ENCODE measurements at places on chromosomes 3 and 15.

DNA sequence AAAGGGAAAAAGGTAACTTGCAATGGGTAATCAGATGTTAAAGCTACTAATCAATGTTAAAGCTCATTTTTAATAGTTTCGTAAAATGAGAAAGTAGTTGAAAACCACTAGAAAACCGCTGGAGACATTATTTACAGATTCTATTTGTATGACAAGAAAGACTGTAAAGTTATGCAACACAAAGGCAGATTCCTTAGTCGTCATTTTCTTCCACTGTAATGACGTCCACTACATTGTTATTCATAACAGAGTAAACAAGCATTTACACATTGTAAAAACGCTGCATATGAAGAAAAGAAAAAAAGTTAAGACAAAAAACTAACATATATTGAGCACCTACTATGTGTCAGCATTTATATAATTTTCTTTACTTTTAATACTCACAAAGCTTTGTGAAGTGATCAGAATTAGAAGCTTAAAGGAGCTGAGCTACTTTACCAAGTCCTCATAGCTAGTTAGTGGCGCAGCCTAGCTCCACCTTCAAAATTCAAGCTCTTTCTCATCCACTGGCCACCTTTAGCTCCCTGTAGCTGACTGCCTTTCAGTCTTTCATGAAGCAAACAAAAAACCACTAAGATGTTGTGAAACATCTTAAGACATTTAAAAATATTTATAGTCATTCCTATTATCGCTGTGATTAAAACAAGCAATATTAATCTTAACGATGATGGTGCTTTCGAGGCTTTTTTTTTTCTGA, 100.1 kb upstream of the CDIN1 start:
- DNase-seq, result no peak

DNA sequence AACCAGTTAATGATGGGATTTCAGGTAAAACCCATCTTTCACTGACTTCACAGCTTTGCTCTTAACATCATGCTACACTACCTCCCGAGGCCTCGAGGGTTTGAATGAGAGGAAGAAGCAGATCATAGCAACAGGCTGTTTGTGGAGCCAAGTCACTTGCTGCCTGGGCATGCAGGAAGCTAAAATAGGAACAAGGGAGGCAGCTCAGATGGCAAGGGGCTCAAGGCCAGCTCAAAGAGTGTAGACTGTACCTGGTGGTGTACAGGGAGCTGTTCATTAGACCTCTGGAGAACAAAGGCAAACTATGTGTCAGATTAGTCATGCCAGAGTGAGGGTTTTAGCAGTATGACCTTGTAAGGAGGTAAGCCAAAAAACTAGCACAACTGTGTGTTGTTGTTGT, 28.8 kb downstream of the ARRDC4 start:
- DNase-seq, result no peak

DNA sequence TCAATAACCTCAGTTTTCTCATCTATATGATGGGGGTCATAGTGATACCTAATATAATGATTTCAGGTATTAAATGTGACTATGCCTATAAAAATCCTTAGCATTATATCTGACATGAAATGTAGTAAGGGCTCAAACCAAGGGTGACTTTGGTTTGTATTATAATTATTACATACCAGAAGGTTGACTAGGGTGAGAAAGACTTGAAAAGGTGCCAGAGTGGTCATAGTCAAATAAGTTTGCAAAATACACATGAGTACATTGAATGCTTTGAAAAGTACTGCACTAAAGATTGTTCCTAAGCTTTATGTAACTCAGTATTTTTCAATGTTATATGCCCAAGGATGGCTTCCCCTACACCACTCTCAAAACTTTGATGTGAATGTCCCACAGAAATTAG, 297.2 kb downstream of the ARPP21 start:
- no peak for DNase-seq

DNA sequence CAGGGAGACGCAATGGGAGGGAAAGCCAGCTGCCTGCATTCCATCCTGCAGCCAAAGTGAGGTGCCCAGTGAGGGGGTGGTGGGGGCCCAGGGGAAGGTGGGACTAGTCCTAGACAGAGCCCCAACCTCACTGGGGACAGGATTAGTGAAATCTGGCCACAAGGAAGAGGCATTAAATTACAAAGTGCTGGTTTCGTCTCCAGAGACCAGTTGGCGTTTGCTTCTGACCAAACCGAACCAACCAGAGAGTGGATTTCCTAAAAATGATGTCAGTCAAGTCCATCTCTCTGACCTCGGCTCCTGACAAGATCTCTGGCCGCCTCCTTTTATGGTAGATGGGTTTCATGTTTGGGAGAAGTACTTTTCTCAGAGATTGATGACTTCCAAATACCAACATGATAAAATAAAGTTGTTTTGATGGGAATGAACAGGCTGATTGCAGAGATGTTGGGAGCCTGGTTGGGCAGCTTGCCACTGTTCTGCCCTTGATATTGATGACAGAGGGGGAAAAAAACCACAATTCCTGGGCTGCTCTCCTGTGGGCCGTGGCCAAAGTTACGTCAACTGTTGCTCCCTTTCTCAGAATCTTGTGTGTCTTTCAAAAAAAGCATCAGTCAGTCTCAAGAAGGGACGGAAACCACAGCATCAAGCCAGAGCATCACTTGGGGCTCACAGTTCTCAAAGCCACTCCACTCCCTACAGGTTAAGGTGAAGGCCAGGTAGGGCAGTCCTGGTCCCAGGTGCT, 24.6 kb downstream of the ITGA11 start:
- no peak for DNase-seq

DNA sequence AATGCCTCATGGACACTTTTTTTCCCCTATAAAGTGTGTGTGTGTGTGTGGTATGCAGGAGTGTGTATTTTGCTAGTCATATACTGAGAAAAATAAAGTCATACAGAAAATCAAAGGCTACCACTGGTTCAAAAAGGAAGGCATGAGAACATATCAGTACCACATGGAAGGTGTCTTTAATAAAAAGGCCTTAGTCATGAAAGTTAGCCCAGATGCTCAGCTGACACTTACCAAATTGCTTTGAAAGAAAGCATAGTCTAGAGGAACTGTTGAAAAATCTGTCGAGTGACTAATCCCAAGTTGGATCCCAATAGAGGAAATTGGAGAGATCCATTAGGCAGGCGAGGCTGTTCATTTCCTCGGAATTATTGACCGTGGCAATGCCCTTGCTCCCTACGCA, 432.9 kb upstream of the CFAP20DC start:
- DNase-seq, result no peak

DNA sequence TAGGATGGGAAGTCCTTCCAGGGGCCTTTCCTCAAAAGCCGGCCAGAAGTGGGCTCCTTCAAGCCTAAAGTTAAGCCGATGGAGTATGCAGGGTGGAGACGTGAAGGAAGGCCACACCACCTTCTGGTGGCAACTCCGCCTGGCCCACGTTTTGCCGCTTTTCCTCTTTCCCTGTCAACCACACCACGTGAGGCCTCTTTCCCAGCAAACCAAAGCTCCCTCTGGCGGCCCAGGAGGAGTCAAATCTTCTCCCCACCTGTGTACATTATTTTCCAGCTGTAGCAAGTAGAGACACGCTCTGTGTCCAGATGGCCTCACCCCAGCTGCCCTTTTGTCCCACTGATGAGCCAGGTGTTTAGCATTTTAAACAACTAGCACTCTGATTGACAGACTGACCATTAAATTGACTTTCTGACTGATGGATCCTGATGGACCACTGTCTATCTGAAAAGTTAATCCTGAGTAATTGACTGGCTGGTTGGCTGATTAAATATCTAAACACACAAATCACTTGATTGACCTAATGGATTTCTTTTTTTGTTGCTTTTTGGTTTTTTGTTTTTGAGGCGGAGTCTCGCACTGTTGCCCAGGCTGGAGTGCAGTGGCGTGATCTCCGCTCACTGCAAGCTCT, 59.6 kb upstream of the ZBTB38 start:
- peak; percentile 65 for DNase-seq

DNA sequence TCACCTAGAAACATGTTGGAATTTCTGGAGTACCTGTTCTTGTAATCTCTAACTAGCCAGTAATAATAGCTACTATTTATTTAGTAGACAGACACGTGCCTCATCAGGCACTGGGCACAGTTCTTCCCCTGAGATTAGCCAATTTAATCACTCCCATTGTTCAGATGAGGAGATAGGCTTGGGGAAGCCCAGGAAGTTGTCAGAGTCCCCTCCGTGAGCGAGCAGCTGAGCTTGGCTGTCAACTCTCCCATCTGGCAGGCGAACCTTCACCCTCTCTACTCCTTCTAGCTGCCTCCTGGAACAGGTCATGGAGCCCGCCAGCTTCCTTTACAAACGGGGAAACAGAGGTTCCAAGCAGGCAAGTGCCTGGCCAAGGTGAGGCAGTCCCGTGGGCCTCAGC, 31.1 kb upstream of the FGD5 start:
- no peak for DNase-seq

GRCh38 chr3:185815391-185816282, 9.2 kb downstream of the IGF2BP2 start:
- DNase-seq, result no peak

DNA sequence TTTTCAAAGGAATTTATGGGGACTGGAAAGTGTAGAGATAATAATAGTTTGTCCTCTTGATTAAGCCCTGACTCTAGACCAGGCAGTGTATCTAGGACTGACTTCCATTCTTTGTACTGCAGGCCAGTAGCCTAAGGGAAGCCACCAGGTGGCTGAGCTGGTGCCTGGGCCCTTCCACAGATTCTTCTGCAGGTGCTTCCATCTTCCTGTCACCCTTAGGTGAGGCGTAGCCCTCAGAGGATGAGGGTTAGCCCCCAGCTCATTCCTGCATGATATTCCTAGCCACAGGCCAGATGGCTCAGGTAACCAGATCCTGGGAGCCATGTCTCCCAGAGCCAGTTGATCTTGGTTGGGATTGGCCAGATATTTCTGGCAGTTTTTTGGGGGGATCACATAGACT, 169.0 kb upstream of the IL12A start:
- DNase-seq, result no peak

DNA sequence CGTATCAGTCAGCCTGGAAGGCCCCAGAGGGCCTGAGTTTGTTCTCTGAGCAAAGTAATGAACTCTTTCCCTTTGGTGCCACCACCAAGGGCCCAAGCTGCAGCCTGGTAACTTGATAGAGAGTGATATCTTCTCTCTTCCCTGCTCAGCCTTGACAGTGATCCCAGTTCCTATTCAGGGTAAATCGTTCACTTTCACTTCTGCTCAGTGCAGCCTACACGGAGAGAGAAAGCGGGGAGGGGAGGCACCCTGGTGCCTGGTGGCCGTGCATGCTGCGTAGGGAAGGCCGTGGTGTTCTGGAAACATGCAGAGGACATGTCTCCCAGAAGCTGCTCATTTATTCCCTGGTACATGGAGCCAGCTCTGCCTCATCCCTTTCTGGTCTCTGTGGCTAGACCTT, 54.9 kb downstream of the KIF9 start:
- DNase-seq, result no peak

GRCh38 chr3:12226031-12226430, 62.8 kb upstream of the PPARG start:
- no peak for DNase-seq

- no peak for DNase-seq
Measured at GRCh38 chr3:179603321-179603720, 1.1 kb downstream of the MRPL47 start.

GRCh38 chr3:179174316-179174715, 26.2 kb downstream of the PIK3CA start:
- DNase-seq, result no peak

GRCh38 chr15:64739577-64740143, 35.7 kb downstream of the RBPMS2 start:
- DNase-seq, result peak; percentile 52

- DNase-seq, result no peak
Measured at GRCh38 chr3:52218454-52218853, 7.0 kb downstream of the TLR9 start.

- no peak for DNase-seq
Measured at GRCh38 chr3:158084651-158085050, 21.6 kb downstream of the SHOX2 start.

DNA sequence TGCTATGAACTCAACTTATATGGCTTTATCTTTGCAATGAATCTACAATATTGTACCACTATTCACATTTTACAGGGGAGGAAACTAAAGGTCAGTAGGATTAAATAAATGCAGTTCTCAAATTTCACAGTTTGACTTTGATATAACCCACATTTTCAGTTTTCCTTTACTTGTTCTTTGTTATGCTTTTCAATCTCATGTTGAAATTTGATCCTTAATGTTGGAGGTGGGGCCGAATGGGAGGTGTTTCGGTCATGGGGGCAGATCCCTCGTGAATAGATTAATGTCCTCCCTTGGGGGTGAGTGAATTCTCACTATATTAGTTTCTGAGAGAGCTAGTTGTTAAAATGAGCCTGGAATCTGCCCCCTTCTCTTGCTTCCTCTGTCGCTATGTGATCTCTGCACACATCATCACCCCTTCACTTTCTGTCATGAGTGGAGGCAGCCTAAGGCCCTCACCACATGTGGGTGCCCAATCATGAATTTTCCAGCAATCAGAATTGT, 44.7 kb downstream of the CD200 start:
- peak; percentile 52 for DNase-seq

- DNase-seq, result no peak
Measured at GRCh38 chr15:84764989-84765388, 16.6 kb downstream of the ZNF592 start.

DNA sequence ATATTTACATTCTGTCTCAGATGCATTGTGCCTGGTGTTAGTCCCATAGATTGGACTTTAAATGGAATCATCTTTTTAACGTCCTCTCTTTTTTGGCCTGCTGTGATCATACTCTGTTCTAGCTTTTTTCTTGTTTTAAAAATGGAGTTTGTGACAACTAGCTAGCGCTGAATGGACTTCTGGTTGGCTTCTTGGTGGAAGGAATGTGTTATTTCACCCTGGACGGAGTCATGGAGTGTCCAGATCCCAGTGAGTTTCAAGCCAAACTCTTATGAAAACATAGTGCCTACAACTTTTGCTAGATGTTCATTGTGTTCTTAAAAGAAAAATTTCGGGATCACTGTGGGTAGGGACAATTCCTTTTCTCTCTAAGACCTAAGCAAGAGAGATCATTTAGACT, 192.6 kb downstream of the TCF12 start:
- no peak for DNase-seq

GRCh38 chr3:102258666-102259227, 176.1 kb upstream of the ZPLD1 start:
- no peak for DNase-seq

DNA sequence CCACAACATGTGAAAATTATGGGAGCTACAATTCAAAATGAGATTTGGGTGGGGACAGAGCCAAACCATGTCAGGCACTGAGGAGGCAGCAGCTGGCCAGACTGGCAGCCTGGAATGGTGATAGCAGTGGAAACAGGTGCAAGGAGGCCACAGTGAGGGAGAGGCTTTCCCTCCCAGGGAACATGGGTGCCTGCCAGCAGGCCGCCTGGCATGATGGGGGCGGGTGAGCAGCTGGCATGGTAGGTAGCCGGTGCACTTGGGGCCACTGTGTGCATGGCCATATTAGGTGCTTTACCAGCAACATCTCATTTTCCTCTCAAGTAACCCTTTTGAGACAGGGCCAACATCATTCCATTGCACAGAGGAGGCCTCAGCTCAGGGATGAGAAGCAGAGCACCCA, 18.3 kb upstream of the MRPS22 start:
- DNase-seq, result no peak

GRCh38 chr15:82532991-82533481, 7.2 kb downstream of the RPS17 start:
- no peak for DNase-seq

- DNase-seq, result no peak
Measured at GRCh38 chr3:16529264-16529663, 15.8 kb upstream of the RFTN1 start.

- DNase-seq, result no peak
Measured at GRCh38 chr3:56260262-56260661, 208.0 kb downstream of the ERC2 start.

- DNase-seq, result no peak
Measured at GRCh38 chr15:47552978-47553608, 164.2 kb upstream of the SEMA6D start.

- DNase-seq, result no peak
Measured at GRCh38 chr3:166351461-166351860, 514.2 kb upstream of the BCHE start.

Measured in renal pelvis (tissue), 12 donors.